Aorta (tissue), 5 donors: ENCODE measurements at places on chromosomes 3 and 15. TPM values are rescaled to one million over a fixed set of nuclear protein-coding genes. Genes with fewer than 3 reads are reported as not detected.

Gene BUB1B
- 0.84 TPM for total RNA-seq

- H3K4me1 ChIP-seq, result no peaks in the 10 kb centered on the region
- H3K36me3 ChIP-seq, result no peaks in the 10 kb centered on the region
- no peak overlapping the region for H3K4me3 ChIP-seq
- H3K27ac ChIP-seq, result no peak overlapping the region
Measured at GRCh38 chr15:80736560-80736959, 41.5 kb downstream of the ABHD17C start.

- no peak for DNase-seq
- H3K4me3 ChIP-seq, result no peak overlapping the region
- H3K27me3 ChIP-seq, result no peaks in the 10 kb centered on the region
Measured at GRCh38 chr3:54342676-54343075, 220.3 kb downstream of the CACNA2D3 start.

Gene BFSP2
- not detected for total RNA-seq

DNA sequence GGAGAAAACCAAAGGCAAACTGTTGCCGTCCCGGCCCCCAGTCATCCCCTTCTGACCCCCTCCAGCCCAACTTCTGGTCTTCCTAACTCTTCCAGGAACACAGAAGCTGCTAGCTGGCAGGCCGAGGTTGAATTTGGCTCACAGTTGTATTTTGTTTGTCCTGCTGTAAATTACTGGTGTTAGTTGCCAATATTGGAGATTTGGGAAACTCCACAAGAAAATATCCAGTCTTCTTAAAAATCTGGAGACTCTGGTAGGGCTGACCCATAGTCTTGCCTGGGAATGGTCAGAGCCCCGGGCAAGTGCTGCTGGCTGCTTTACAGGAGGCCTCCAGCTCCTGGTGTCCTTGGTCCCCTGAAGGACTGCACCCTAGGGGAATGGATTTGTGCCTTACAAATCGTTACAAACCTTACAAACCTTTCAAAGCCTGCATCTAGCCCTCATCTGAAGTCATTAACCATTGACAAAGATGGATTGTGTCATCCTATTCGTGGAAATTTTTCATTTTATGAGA, 112.0 kb upstream of the MCTP2 start:
- no peak overlapping the region for H3K27ac ChIP-seq
- H3K4me1 ChIP-seq, result no peaks in the 10 kb centered on the region
- peak; percentile 52 for DNase-seq

GRCh38 chr3:48276911-48277641, 36.2 kb downstream of the ZNF589 start:
- no peaks in the 10 kb centered on the region for H3K27me3 ChIP-seq
- H3K4me1 ChIP-seq, result no peaks in the 10 kb centered on the region
- H3K36me3 ChIP-seq, result no peaks in the 10 kb centered on the region
- H3K27ac ChIP-seq, result no peak overlapping the region

- no peak overlapping the region for H3K27ac ChIP-seq
- DNase-seq, result no peak
Measured at GRCh38 chr3:8800016-8800415, 30.6 kb upstream of the OXTR start.

GRCh38 chr3:47009225-47010110, 30.0 kb downstream of the NBEAL2 start:
- H3K27me3 ChIP-seq, result no peaks in the 10 kb centered on the region
- H3K27ac ChIP-seq, result no peak overlapping the region
- peak; percentile 94 for DNase-seq

- H3K27me3 ChIP-seq, result no peaks in the 10 kb centered on the region
- H3K27ac ChIP-seq, result peak within 1 kb of the TSS; percentile 11
- H3K4me3 ChIP-seq, result peak within 1 kb of the TSS; percentile 3
- no peaks in the 10 kb centered on the region for H3K4me1 ChIP-seq
Measured at GRCh38 chr3:9902372-9903237, at the start of gene IL17RE. Gene IL17RE, plus strand, starts transcription at chr3:9902848. Its CDS starts 85 bp downstream, at chr3:9902933.

DNA sequence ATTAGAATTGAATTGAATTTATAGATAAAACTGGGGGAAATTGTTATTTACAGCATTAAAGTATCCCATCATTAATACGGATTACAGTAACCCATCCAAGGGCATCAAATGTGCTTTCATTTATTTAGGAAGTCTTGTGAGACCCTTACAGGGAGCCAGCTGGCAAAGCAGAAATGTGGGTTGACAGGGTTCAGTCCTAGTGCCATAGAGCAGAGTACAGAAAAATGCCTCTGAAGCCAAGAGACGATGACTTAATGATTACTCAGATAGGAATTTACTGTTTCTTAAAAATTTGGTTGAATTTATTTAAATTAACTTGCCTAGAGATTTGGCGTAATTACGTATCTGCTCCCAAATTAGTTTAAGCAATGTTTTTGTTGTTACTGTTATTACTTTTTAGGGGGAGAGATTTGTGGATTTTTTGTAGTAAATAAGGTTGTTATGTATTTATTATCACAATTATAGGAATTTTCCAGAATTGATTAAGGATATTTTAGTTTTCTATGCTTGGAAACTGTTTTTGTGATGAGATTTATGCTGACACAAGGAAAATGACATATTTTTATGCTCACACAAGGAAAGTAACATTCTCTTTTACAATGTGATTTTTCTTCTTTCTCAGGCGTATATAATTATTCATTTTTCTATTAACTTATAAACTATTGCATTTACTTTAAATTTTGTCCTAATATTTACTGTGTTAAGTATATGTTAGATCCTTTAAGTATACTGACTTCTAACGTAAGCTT, 152.0 kb downstream of the EPHA6 start:
- H3K27me3 ChIP-seq, result no peaks in the 10 kb centered on the region
- no peak for DNase-seq
- no peaks in the 10 kb centered on the region for H3K36me3 ChIP-seq
- no peak overlapping the region for H3K4me3 ChIP-seq
- no peaks in the 10 kb centered on the region for H3K4me1 ChIP-seq

Gene FSTL1
- total RNA-seq, result 833 TPM

Gene POTEB3
- not detected for total RNA-seq

Gene KIF7
- total RNA-seq, result 16.5 TPM

GRCh38 chr15:34362047-34362773, 4.8 kb downstream of the LPCAT4 start:
- no peak overlapping the region for H3K27ac ChIP-seq
- no peaks in the 10 kb centered on the region for H3K4me1 ChIP-seq
- no peak overlapping the region for H3K4me3 ChIP-seq

- peaks cover 4% of the 10 kb centered on the region for H3K36me3 ChIP-seq
- no peak for DNase-seq
- H3K4me1 ChIP-seq, result no peaks in the 10 kb centered on the region
- no peak overlapping the region for H3K27ac ChIP-seq
- H3K27me3 ChIP-seq, result no peaks in the 10 kb centered on the region
- no peak overlapping the region for H3K4me3 ChIP-seq
Measured at GRCh38 chr3:132695422-132695821, 26.8 kb downstream of the NPHP3 start.

Gene HMG20A
- 29.7 TPM for total RNA-seq

GRCh38 chr15:35181538-35181937, 96.4 kb upstream of the NANOGP8 start:
- no peak for DNase-seq
- no peaks in the 10 kb centered on the region for H3K27me3 ChIP-seq
- no peaks in the 10 kb centered on the region for H3K36me3 ChIP-seq
- no peaks in the 10 kb centered on the region for H3K4me1 ChIP-seq
- no peak overlapping the region for H3K27ac ChIP-seq

Gene GUCA1C
- not detected for total RNA-seq

GRCh38 chr15:42121682-42122081, 27.3 kb upstream of the PLA2G4D start:
- DNase-seq, result no peak
- no peaks in the 10 kb centered on the region for H3K27me3 ChIP-seq
- H3K4me3 ChIP-seq, result no peak overlapping the region
- no peaks in the 10 kb centered on the region for H3K4me1 ChIP-seq
- no peak overlapping the region for H3K27ac ChIP-seq

- no peaks in the 10 kb centered on the region for H3K4me1 ChIP-seq
- no peak for DNase-seq
- no peak overlapping the region for H3K27ac ChIP-seq
- H3K36me3 ChIP-seq, result no peaks in the 10 kb centered on the region
Measured at GRCh38 chr3:136249091-136249490, 1.0 kb upstream of the PCCB start.

GRCh38 chr3:50266017-50266416, 2.9 kb upstream of the SEMA3B start:
- H3K27ac ChIP-seq, result peak overlapping the region; percentile 87
- H3K27me3 ChIP-seq, result no peaks in the 10 kb centered on the region
- H3K36me3 ChIP-seq, result no peaks in the 10 kb centered on the region
- H3K4me1 ChIP-seq, result no peaks in the 10 kb centered on the region

- H3K4me3 ChIP-seq, result no peak overlapping the region
- H3K27ac ChIP-seq, result no peak overlapping the region
- no peaks in the 10 kb centered on the region for H3K27me3 ChIP-seq
- peak; percentile 8 for DNase-seq
- H3K36me3 ChIP-seq, result no peaks in the 10 kb centered on the region
Measured at GRCh38 chr15:74441248-74441941, 7.6 kb upstream of the SEMA7A start.

DNA sequence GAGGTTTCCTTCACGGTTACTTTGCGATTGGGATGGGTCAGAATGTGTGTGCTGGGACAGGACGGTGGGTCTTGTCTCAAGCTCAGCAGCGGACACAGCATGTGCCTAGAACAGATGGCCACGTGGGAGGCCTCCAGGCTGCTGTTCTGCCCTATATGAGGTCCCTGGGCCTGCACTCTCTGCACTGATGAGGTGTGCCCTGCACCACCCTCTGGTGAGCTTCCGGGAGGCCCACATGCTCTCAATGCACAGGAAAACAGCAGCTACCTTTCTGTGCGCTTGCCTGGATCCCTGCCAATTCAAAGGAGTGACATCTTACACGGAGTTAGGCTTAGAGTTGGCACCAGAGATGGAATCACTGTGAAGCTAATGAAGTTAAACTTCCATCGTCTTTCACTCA, 59.8 kb downstream of the BOC start:
- no peak for DNase-seq
- H3K27me3 ChIP-seq, result no peaks in the 10 kb centered on the region
- no peak overlapping the region for H3K27ac ChIP-seq
- no peaks in the 10 kb centered on the region for H3K36me3 ChIP-seq

- no peaks in the 10 kb centered on the region for H3K4me1 ChIP-seq
- H3K36me3 ChIP-seq, result no peaks in the 10 kb centered on the region
- H3K27ac ChIP-seq, result no peak overlapping the region
- H3K27me3 ChIP-seq, result no peaks in the 10 kb centered on the region
- no peak overlapping the region for H3K4me3 ChIP-seq
Measured at GRCh38 chr3:53818221-53819162, 27.7 kb downstream of the CHDH start.

DNA sequence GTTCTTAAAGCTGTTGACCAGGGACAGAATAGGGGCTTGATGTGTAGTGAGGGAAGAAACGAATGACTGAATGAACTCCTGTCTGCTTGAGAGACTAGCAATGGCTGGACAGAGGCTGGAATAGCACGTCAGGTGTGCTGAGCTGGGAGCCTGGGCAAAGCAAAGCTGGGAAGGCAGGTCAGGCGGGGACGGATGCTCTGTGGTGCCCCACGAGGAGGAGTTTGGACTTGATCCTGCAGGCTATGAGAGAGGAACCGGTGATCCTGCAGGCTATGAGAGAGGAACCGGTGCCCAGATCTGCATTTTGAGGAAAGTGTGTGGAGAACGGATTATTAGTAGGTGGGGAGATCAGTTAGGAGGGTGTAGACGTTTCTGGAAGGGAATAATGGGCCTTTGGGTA, 31.3 kb upstream of the PSTPIP1 start:
- DNase-seq, result no peak
- peaks cover 5% of the 10 kb centered on the region for H3K4me1 ChIP-seq
- H3K4me3 ChIP-seq, result no peak overlapping the region

GRCh38 chr15:56168394-56168793, 75.3 kb downstream of the RFX7 start:
- no peak for DNase-seq
- H3K27me3 ChIP-seq, result no peaks in the 10 kb centered on the region
- no peak overlapping the region for H3K4me3 ChIP-seq
- H3K27ac ChIP-seq, result no peak overlapping the region

GRCh38 chr3:45109771-45110508, 36.2 kb downstream of the CDCP1 start:
- H3K36me3 ChIP-seq, result no peaks in the 10 kb centered on the region
- no peaks in the 10 kb centered on the region for H3K27me3 ChIP-seq
- H3K4me1 ChIP-seq, result no peaks in the 10 kb centered on the region
- no peak overlapping the region for H3K27ac ChIP-seq

DNA sequence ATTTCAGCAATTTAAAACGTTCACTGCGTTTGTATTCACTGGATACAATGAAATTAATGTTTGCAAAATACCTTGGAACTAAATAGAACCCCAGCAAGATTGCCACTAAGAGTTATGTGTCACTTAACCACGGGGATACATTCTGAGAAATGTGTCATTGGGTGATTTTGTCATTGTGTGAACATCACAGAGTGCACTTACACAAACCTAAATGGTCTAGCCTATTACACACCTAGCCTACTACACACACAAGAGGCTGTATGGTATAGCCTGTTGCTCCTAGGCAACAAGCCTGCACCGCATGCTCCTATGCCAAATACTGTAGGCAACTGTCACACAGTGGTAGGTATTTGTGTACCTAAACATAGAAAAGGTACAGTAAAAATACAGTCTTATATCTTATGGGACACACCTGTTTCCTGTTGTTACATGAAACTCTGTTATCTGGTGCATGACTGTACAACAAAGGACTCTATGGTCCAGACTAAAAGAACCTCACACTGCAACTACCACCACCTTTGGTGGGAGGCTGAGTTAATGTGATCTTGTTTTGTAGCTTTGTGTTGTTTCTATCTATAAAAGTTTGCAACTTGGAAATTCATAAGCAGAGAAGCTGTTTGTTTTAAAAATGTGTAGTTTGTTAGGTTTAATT, 92.2 kb upstream of the NTRK3 start:
- H3K4me3 ChIP-seq, result no peak overlapping the region
- H3K4me1 ChIP-seq, result no peaks in the 10 kb centered on the region
- no peaks in the 10 kb centered on the region for H3K27me3 ChIP-seq
- H3K27ac ChIP-seq, result no peak overlapping the region
- DNase-seq, result no peak
- H3K36me3 ChIP-seq, result no peaks in the 10 kb centered on the region

DNA sequence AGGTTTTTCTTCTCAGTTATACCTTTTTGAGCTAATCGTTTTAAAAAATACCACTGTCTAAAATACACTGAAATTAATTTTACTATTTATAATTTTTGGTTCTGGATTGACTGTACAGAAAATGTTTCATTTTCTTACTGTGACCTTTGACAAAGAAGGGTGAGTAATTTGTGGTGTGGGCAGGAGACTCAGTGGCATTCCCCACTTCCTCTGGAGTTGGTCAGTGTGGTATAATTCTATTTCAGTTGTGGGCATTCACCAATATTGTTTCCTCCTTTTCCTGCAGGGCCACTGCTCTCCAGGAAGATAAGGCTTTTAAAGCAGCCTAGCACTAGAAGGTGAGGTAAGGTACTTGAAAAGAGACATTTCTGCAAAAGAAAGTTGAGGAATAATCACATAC, 6.5 kb downstream of the DAG1 start:
- H3K36me3 ChIP-seq, result no peaks in the 10 kb centered on the region
- no peaks in the 10 kb centered on the region for H3K27me3 ChIP-seq

GRCh38 chr3:128310286-128311058, 156.2 kb downstream of the DNAJB8 start:
- DNase-seq, result no peak
- no peaks in the 10 kb centered on the region for H3K27me3 ChIP-seq
- no peaks in the 10 kb centered on the region for H3K4me1 ChIP-seq
- no peak overlapping the region for H3K27ac ChIP-seq
- H3K36me3 ChIP-seq, result no peaks in the 10 kb centered on the region
